Pancreas (tissue), 10 donors: ENCODE measurements at places on chromosomes 16 and 17.
A peak's percentile ranks its signal among the peaks of the same experiment; 100 is the strongest.

DNA sequence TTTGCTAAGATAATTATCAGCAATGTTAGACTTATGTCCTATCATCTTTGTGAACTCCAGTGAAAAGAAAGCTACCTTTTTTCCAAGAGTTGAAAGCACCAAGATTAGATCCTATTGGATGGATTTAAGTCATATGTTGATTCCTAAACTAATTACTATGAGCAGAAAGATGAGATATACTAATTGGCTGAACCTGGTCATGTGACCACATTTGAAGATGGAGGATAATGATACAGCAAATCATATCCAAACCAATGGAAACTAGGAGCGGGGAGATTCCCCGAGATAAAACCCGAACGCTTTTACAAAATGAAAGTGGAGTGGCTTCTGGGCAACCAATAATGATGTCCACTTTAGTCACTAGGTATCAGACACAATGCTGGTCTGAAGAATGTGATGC lies 1060.2 kb upstream of the EEF2KMT start:
- no peak for DNase-seq

- no peak for DNase-seq
These were observed 29.7 kb upstream of the DLX4 start for GRCh38 chr17:49939318-49939717.

DNA sequence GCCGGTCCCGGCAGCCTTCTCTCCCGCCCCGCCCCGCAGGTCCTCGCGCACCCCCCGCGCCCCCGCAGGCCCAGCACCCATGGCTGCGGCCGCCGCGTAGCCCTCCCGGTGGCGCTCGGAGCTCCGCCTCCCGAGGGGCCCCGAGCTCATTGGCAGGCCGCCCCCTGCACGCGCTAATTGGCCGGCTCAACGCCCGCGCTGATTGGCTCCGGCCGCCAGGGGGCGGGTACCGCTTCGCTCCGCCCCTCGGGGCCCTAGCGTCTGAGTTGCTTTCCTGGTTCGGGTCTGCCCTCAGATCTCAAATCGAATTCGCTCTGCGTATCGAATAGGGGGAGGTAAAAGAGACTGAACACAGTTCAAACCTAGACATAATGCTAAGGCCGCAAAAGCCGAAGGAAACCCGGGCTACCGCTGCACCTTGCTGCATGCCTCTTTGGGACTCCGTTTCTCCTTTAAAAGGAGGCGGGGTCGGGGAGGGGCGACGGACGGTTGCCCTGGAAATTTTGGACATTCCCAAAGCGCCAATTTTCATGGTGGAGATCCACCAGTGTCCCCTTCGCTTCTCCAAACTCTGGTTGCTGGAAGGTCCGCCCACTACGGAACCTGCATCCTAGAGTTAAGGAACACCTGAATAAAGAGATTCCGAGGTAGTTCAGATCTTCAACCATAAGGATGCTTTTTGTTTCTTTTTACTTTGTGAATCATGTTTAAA lies at the start of gene DEXI:
TSS of gene DEXI (minus strand) at position 117 of the 712 bp plus-strand sequence. CDS start 463 bp downstream, outside the sequence.
- DNase-seq: peak; percentile 92

DNA sequence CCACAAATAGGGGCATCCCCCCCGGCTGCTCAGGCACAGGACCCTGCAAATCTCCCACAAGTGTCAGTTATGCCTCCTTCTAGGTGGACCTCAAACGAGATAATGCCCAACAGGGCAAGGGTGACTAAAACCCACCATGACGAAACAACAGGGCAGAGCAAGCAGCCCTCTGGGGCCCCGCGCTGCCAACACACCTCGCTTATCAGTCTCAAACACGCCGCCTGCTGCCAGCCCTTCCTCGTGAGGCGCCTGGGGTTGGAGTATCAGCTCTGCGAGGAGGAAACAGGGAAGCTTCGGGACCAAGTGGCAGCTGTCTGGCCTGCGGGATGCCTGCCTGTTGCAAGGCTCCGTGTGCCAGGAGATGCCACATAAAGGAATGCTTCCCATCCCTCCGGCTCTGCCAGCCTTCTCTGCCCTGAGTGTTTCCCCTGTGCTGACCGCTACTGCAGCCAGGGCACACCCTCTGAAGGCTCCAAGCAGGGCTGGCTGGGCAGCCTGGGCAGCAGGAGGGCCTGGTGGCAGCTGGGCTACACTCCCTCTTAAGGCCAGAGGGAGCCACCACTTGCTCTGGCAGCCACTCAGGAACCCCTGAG lies 2.5 kb downstream of the SMIM5 start:
- peak; percentile 58 for DNase-seq

DNA sequence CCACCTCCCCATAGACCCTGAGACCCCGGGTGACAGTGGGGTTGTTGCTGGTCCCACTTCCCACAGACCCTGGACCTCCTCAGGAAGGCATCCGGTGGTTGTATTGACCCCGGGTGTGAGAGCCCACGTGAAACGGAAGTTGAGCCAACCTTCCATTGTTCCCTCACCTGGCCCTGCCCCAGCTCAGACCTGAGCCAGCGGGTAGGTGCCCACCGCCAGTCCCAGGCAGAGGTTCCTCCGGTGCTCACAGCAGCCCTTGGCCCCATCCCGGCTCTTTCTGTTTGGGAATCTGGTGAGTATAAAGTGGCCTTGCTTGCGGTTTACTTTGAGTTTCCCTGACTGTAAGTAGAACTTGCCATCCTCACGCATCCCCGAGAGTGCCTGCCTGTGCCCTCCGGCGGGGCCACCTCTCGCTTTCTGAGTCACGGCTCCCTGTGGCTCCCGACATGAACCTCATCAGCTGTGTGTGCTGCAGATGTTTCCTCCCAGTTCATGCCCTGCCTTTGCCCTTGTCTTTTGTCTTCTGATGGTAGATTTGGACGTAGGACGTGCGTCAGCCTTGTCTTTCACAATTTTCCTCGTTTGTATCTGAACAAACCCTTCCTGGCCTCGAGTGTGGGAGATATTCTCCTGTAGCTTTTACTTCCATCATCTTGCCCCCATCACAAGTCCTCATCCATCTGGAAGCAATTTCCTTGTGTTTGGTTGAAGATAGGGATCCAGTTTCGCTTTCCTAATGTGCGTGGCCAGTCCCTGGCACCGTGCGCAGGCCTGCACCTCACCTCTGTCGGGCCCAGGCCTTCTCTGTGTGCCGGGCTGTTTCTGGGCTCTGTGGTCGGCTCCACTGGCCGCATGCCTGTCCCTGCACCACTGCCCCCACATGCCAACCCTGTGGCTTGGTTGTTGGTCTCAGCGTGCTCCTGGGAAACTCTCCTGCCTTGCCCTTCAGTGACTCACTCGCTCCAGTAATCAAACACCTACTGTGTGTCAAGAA lies 76.0 kb downstream of the METRNL start:
- DNase-seq: no peak

DNA sequence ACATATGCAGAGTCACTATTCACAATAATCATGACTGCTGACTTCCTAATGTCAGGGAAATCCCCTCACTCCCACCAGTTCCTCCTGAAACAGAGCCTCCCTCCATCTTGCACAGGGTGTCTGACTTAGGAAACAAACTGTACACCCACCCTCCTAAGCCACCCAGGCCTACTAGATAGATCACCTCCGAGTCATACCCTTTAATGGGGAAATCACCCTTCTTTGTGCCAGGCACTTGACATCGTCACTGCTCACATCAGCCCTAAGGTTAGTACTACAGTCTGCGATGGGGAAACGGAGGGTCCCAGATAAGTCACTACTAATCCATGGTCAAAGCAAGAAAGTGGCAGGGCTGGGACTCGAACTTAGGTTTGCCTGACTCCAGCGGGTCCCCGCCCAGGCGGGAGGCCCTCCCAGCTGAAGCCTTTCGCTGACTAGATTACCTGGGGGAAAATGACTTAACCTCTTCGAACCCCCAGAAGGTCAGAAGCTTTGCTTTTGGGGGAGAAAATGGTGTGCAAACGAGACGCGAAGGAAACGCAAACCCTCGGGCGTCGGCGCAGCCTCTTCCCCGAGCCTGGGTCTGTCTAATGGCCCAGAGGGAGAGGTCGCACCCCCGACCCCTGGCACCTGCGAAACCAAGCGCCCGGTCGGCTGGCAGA lies 3.4 kb upstream of the MLLT6 start:
- no peak for DNase-seq

DNA sequence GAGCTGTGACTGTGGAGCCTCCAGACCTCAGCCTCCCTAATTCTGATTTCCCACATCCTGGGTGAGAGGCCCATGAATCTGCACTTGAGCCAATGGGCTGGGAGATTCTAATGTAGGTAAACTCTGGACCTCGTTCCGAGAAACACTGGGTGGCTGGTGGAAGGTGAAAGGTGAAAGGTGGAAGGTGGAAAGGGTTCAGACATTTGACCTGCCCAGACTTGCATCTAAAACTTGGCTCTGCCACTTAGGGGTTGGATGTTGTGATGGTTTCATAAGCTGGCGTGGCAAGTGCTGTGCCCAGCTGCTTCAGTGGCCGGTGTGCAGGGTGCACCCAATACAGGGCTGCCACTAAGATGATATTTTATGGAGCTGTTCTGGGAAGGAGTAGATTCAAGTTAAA lies 24.8 kb downstream of the SYT17 start:
- no peak for DNase-seq

DNA sequence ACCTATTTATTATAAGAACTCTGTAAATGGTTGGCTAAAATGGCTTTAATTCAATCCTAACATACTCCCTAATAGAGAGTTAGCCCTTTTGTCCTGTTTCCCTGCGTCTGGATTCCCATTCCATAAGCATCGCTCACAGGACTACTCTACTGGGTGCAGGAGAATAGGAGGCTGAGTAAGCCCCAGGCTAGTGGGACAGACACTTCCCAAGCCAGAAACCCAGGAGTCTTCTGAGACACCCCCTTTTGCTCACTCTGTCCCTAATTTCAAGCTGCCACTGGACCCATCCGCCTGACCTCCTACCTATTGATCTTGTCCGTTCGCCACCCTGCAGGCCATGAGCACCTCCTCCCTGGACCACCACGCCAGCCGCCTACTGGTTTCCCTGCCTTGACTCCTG lies 16.7 kb upstream of the TOB1 start:
- no peak for DNase-seq

DNA sequence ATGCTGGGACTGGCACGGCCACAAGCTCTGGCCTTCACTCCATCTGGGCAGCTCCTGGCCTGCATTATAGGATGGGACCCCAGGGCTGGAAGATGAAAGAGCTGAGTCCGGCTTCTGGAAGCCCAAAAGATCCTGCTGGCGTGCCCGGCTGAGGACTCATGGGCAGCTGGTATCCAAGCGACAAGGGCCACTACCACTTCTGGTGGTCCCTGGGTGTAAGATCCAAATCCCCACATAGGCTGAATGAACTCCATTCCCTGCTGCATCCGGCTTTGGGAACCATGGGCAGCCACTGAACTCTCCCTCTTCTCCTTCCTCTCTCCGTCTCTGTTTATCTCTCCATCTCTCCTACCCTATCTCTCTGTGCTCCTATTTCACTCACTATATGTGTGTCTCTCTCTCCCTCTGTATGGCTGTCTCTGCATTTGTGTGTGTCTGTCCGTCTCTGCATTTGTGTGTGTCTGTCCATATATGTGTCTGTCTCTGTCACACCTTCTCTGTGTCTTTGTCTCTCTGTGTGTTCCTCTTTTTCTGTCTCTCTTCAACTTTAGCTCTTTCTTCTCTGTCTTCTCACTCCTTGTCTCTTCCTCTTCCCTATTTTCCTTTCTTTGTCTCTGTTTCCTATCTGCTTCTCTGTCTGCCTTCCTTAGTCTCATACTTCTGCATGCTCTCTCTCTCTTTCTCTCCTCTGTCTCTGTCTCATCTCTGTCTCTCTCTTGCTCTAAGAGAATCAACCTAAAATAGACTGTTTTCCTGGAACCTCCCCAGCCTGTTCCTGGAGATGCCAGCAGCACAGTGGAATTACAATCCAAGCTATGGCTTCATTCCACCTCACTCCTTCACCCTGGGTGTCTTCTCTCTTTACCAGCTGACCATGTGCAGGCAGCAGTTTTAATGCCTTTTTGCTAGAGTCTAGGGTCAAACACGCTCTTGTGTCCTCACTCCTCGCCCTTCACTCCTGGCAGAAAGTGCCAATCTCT lies 60.4 kb upstream of the IRX6 start:
- DNase-seq: no peak

DNA sequence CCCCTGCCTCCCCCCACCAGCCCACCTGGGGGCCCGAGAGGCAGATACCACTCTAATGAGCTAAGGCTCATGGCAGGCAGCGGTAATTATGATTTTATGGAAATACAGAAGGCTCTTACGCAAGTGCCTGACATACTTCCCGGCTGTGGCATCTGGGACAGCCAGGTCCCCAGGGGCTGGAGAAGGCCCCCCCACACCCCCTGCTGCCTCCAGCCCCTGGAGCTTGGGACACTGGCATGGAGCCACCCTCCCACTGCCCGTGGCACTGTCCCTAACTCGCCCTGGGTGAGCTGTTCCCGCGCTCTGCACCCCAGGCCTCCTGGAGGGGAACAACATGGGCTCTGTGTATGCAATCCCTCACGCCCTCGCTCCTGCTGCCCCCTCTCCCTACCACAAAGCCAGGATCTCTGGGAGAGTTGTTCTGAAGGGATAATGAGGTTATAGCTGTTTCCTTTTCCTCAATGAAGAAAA lies 5.4 kb upstream of the STAC2 start:
- DNase-seq: no peak

DNA sequence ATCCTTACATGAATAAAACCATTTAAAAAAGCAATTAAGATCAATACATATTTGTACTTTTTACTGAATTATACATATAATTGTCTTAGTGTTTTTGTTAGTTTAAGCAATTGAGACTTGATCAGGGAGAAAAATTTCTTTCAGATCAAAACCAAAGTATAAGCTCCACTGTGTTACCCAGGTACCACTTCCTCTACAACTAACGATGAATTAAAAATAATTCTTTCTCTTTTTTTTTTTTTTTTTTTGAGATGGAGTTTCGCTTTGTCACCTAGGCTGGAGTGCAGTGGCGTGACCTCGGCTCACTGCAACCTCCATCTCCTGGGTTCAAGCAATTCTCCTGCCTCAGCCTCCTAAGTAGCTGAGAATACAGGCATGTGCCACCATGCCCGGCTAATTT lies 6.8 kb downstream of the FBXO47 start:
- no peak for DNase-seq

GRCh38 chr17:66574123-66574522 lies 260.8 kb upstream of the CACNG5 start:
- no peak for DNase-seq

- peak; percentile 72 for DNase-seq
These were observed 77.8 kb downstream of the WWP2 start for GRCh38 chr16:69839798-69840409.

GRCh38 chr17:5678171-5678570 lies 93.9 kb upstream of the NLRP1 start:
- DNase-seq: no peak

- DNase-seq: no peak
These were observed 18.6 kb downstream of the SETD6 start for GRCh38 chr16:58533751-58534470.

DNA sequence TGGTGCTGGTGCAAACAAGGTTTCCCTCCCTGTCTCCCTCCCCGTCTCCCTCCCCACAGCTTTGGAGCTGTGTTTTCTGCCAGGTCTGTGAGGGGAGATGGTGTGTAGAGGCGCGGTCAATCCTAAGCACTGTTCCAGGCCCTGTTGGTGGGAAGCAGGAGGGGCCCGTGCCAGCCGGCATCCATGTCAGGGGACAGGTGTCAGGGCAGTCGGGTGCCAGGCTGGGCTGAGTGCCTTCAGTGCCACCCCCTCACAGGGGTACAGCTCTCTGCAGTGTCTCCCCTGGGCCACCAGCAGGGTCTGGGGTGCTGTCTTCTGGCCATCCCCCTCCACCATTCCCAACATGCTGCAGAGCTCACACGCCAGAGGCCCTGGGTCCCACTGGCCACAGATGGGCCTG lies 73.6 kb downstream of the KLHDC4 start:
- no peak for DNase-seq

- DNase-seq: peak; percentile 51
These were observed 527 bp downstream of the SIAH1 start for GRCh38 chr16:48384520-48385252.

GRCh38 chr16:89052191-89052889 lies 41.3 kb upstream of the ACSF3 start:
- DNase-seq: no peak
